Mesenteric fat pad (tissue), 1 donor: ENCODE measurements at places on chromosomes 11 and 22. TPM values are rescaled to one million over a fixed set of nuclear protein-coding genes. Genes with fewer than 3 reads are reported as not detected.

- no peak for DNase-seq
Measured at GRCh38 chr11:134978388-134979088, 566.5 kb upstream of the B3GAT1 start.

GRCh38 chr11:73288873-73289707, 17.0 kb downstream of the P2RY6 start:
- DNase-seq = no peak

DNA sequence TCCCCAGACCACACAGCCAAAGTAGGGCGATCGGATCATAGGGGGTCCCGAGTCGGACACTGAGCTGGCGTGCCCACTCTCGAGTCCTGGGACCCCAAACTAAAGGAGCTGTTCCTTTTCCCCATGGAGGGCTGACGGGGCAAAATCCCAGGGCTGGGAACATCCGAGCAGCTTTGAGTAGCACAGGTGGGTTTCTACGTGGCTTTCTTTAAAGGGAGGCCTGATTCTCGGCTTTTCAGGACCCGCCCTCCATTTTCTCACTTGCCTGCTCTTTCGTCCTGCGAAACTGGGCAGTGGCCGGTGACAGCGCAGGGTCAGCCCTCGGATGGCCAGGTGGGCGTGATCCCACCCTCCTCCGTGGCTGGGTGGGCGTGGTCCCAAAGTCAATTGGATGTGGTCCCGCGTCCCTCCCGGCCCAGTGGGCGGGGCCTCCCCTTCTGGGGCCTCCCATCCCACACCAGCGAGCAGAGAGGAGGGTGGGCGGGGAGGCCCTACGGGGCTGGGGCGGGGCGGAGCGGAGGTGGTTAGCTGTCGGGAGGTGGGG, 17.5 kb upstream of the TXNRD2 start:
- DNase-seq = no peak

GRCh38 chr11:65438257-65439151, 15.9 kb downstream of the NEAT1 start:
- DNase-seq = no peak

- DNase-seq = no peak
Measured at GRCh38 chr11:1561266-1561665, 10.8 kb downstream of the DUSP8 start.

DNA sequence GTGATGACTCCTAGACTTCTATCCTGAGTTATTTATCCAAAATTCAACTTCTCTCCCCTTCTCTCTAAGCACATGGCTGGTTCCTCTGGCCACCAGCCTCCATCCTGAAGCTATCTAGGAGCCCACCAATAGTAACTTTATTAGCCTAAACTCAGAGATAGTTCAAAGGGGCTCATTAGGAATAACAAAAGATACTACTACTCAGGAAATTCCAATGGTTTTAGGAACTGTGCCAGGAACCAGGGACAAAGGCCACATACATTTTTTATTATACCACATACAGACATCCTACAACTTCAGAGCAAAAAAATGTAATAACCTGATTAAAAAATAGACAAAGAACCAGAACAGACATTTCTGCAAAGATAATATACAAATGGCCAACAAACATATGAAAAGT, 27.9 kb downstream of the SLC25A17 start:
- no peak for DNase-seq

DNA sequence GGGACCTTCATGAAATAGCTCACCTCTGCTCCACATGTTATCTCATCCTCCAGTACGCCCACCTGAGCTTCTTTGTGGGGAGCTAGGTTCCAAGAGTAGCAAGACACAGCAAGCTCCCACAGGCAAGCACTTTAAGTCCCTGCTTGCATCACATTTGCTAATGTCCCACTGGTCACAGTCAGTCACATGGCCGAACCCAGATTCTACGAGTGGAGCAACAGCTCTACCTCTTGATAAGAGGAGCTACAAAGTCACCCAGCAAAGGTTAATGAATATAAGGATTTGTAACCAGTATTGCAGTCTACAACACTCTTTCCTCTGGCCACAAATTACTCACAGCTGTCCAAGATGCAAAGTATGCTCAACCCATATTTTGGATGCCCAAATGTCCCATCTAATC, 15.2 kb upstream of the MS4A15 start:
- no peak for DNase-seq

DNA sequence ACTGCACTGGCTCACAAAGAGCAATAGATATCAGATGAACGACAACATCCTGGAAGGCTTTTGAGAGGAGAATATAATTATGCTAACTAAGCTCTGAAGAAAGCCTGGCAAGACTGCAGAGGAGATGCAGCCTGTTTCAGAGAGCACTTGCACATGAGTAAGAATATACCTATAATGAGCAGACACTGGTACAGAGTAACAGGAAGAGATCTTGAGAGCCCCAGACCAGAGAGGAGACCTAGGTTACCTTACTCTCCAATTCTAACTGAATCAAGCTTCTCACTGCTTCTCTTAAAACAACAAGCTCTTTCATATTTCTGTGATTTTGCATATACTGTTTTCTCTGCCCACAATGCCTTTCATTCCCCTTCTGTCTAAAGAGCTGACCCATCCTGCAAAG, 66.5 kb downstream of the FAM168A start:
- DNase-seq = no peak

GRCh38 chr11:115891581-115891980, 387.4 kb upstream of the CADM1 start:
- DNase-seq = no peak

DNA sequence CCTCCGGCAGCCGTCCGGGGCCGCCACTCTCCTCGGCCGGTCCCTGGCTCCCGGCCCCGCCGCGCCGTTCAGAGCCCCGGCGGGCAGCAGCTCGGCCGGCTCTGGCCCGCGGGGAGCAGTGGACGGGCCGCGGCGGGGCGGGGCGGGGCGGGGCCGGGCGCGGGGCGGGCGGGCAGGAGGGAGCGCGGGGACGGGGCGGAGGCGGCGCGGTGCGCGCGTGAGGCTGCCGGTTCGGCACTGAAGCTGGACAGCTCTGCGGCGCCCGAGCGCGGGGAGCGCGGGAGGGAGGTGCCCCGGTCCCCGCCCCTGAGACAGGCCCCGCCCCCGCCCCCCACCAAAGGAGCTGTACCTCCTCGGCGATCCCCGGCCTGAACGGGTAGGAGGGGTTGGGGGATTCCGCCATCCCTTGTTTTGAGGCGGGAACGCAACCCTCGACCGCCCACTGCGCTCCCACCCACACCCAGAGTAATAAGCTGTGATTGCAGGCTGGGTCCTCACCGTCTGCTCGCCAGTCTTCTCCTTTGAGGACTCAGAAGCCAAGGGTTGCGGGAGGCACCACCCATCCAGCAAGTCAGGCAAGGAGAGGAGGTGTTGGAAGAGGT, at the start of gene DRD2:
Gene DRD2, minus strand, starts transcription at position 239 of the 602 bp plus-strand sequence. CDS start 50,747 bp downstream, outside the sequence.
- DNase-seq = no peak

- DNase-seq = no peak
Measured at GRCh38 chr11:2645779-2646118, 54.0 kb downstream of the KCNQ1OT1 start.

- no peak for DNase-seq
Measured at GRCh38 chr11:68840661-68841653, 759 bp downstream of the CPT1A start.

GRCh38 chr11:93494357-93494756, 48.8 kb downstream of the SMCO4 start:
- no peak for DNase-seq

DNA sequence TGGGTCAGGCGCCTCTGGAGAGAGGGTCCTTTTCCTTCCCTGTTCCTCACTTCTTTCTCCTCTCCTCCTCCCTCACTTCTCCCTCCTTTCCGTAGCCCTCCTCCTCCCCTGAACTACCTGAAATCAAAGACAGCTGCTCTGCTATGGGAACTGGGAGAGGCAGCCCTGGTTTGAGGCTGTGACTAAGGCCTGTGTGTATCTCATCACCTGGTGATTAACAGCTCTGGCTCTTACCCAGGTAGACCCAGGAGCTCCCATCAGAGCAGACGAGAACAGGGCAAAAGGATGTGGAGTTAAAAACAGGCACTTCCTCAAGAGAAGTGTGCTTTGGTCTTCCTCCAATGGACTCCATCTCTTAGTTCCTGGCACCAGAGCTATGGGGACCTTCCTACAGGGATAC, 5.8 kb downstream of the ISX start:
- no peak for DNase-seq

Gene OSBP2
- total RNA-seq = 1.4 TPM

Gene USP2
- 4.2 TPM for total RNA-seq

Gene C22orf23
- not detected for total RNA-seq

Gene OR2D2
- total RNA-seq = not detected

Gene DDTL
- total RNA-seq = 1.2 TPM
